ENCODE measurements at places on chromosomes 7 and 10.

GRCh38 chr7:29345590-29345989 lies 151.0 kb downstream of the CHN2 start:
- ATAC-seq: no peak

DNA sequence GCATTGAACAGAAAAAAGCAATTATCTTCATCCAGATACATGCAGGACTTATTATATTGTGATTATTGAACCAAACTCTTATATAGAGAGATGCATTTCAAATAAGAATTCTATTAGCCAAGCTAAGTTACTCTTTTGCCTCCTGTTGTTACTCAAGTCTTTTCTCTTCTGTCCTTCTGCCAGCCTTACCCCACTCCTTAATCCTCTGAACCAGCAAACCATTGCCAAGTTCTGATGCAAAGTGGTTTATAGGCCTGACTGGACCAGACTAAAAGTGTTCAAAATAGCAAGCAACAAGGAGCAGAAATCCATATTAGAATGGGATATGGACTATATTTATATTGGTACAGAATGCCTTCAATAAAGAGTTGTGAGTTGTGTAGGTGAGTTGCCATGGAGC lies 2.2 kb upstream of the SLC26A4 start:
- no peak for ATAC-seq

DNA sequence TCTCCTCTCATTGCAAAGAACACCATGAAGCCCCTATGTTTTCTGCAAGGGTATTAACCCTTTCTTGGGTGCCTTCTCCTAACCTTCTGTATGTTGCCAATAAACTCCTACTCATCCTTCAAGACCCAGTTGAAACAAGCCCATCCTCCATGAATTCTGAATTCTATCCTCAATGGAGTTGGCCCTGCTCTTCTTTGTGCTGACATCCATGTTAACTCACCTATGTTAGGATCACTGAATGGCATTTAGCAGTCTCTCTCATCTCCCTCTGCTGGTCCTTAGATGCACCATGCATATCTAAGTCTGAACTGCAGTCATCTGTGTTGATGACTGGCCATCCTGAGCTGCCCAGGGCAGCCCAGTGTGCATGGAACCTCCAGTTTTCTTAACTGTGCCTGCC lies 129.8 kb downstream of the BUB3 start:
- no peak for ATAC-seq

DNA sequence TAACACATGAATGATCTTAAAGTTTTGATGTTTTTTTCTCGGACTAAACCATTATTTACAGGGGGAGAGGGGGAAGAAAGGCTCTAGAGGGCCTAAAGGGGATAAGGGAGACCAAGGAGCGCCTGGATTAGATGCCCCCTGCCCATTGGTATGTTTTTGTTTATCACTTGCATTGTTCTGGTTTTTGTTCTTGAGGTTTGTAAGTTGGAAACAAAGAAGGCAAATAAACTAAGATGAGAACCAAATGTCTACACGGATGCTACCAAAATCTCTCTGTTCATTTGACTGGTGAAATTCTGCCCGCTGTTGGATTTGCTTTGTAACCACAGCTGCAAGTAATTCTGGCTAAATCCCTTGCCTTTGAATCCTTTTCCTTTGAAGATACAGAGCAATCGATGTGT lies 99.8 kb upstream of the MACROH2A2 start:
- no peak for ATAC-seq

DNA sequence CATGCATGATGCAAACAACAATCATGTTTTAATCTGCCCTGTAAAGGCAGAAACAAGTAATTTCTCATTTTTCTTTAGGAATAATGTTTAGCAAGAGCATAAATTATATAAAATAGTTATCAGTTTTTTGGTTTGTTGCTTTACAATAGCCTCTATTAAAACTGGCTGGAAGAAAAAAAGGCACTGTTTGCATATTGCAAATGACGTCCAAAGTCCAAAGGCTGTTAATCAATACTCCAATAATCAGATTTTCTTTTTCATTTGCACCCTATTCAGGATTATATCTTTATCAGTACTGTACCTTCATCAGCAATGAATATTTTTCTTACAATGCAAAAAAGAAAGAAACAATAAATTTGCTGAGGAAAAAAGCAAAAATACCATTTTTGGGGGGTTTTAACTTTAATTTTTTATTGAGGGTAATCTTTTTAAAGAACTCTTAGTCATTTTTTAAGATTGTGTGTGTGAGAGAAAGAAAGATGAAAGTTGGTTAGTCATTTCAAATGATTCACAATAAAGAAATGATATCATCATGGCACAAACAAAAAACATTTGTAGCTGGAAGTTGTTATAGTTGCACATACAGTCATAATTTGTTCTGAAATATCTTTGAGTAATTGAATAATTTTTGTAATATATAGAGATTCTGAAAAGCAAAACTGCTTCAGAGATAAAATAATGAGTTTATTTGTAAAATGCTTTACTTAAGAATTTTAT lies 44.4 kb upstream of the AKR1C2 start:
- no peak for ATAC-seq

- ATAC-seq: no peak
Measured at GRCh38 chr10:122657255-122657654, 42.4 kb downstream of the C10orf120 start.

GRCh38 chr7:139976838-139977656 lies 85.7 kb downstream of the PARP12 start:
- ATAC-seq: no peak

DNA sequence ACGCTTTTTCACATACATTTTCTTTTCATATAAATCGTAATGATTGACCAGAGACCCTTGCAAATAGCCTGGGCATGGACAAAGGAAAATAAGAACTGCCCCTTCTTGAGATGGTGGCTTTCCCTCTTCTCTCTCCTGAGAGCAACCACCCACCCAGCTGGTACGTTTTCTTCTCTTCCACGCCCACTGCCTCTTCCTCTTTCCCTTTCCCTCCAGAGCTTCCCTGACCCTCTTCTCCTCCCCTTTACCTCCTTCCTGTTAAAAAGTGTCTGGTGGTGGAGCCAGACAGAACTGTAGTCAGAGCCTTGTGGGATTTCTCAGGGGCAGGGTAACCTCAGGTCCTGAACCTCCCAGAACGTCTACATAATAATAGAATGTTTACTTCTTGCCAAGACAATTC lies 23.2 kb downstream of the GPR141 start:
- no peak for ATAC-seq

DNA sequence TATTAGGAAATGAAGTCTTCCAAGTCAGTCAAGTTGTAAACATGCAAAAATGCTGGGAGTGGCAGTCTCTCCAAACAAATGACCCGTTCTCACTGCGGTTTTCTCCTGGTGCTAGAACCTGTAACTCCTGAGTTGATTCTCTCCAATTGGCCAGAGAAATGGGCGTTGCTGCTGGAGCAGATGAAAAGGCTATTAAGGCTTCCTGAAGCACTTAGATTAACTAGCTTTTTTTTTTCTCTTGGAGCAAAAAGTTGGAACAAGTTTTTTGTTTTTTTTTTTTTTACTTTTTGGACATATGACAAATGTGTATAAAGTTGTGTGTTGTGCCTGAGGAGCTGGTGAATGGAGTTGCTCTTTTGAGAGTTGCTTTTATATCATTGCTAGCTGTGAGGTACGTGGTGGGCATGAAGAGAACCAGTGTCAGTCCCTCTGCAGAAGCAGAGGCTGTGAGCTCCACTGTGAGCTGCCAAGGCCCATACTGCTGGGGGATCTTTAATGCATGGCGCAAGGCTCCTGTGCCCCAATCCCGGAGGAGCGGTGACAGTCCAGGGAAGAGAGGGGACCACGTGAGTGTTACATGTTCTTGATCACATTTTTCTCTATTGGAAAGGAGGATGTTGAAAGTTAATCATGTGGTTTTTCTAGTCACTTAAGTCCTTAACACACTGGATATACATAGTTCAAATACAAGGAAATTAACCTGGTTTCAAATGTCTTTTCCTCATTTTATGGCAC lies 393.6 kb upstream of the GALNT17 start:
- ATAC-seq: peak; percentile 44

GRCh38 chr10:69781576-69781975 lies 20.1 kb upstream of the COL13A1 start:
- no peak for ATAC-seq

- ATAC-seq: peak; percentile 17
Measured at GRCh38 chr7:45203459-45203858, 45.9 kb downstream of the RAMP3 start.

- ATAC-seq: no peak
Measured at GRCh38 chr7:100822236-100823139, 4.8 kb downstream of the EPHB4 start.

DNA sequence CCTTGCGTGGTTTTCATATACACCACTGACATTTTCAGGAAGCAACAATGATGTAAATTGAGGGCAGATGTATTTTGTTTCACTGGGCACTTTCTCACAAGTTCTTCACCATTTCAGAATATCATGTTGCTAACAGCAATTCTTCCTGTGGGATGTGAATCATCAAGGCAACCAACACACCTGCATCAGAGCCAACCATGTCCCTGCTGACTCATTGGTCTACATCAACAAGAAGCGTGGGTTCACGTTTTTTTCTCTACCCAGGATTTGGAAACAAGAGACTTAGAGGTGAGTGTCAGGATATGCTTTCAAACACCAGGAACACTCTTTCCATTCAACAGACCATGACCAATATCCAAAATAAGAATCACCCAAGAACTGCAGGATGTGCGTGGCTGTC lies 203.9 kb downstream of the TEX36 start:
- no peak for ATAC-seq
